ENCODE measurements at places on chromosomes 3 and 15.
A peak's percentile ranks its signal among the peaks of the same experiment; 100 is the strongest.

DNA sequence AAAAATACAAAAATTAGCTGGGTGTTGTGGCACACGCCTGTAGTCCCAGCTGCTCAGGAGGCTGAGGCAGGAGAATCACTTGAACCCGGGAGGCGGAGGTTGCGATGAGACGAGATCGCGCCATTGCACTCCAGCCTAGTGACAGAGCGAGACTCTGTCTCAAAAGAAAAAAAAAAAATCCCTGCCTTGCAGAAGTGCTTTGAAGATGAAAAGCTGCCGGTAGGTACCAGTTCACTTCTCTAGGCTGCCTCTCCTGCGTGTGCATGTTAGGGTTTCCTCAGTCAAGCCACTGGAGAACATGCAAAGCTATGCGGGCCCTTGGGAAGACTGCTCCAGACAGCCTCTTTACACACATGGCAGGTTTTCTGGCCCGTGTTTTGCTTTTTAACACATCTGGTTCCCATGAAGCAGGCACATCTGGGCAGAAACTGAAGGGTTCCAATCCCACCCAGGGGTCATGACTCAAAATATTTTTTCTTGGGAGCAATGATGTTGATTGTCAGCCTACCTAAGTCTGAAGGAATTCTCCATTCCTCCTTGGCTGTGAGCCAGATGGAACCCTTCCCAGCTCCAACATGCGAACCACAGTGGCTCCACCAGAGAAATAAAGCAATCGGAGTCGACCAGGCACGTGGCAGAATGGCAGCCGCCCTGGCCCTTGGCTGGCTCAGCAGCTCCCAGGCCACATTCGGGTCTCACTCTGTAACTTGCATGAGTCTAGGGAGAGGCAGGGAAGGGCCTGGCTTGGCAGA is 29.6 kb downstream of the MGLL start:
- no peak for DNase-seq

DNA sequence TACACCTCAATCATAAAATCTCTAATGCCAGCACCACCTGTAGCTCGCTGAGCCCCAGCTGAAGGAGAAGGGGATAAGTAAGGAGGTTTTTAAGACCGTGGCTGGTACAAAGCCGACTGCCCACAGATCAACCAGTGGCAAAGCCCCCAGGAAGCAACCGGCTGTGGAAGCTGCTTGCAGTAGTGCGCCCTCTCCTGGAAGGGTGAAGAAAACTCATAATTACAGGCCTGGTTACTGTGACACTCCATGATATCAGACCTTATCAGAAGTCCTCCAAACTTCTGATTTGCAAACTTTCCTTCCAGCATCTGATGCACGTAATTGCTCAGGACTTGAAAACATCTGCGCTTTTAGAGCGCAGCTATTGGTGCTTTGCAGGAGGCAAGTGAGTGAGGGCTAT is 63.1 kb upstream of the MCTP2 start:
- DNase-seq = no peak

GRCh38 chr3:123808812-123809211 is 75.3 kb downstream of the MYLK start:
- no peak for DNase-seq

DNA sequence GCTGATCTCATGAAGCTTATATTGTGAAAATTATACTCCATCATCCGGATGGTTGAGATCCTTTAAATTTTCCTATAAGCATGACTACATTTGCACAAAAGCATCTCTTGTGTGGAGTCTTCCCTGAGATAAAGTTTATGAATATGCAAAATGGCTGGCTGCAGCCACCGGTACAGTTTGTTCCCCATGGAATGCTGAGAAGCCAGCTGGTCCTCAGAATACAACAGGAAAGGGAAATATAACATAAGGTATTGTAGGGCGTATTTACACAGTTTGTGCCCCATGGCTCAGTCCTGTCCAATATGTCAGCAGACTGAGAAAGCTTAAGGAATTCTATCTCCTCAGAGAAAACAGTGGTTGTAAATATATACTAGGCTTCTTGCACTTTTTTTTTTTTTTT is 468.6 kb downstream of the CNTN6 start:
- DNase-seq = no peak

DNA sequence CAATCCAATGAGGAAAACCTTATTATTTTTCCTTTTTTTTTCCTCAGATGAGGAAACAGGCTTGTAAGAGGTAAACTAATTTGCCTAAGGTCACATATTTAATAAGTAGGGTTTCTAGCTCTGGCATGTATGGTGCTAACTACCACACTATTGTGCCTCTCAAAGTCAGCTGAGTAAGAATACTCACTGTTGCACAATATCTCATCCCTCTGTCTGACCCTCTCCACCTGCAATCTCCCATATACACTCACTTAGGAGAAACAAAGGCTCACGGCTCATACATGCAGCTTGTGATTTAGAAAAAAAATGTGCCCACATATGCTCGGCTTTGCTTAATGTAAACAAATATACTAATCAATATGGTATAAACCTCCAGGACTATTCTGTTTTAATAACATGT is 10.4 kb upstream of the ARIH1 start:
- no peak for DNase-seq

- no peak for DNase-seq
Observed at GRCh38 chr3:14771593-14772497, 46.9 kb upstream of the FGD5 start.

GRCh38 chr3:8988791-8989558 is 25.7 kb upstream of the RAD18 start:
- no peak for DNase-seq

- no peak for DNase-seq
Observed at GRCh38 chr3:177050501-177051237, 146.6 kb downstream of the TBL1XR1 start.

- no peak for DNase-seq
Observed at GRCh38 chr3:12615266-12615665, 48.7 kb downstream of the RAF1 start.

GRCh38 chr15:71357321-71357732 is 242.1 kb downstream of the THSD4 start:
- no peak for DNase-seq

- peak; percentile 42 for DNase-seq
Observed at GRCh38 chr3:155744010-155744625, 753 bp downstream of the PLCH1 start.

GRCh38 chr3:71560665-71561064 is 22.9 kb downstream of the FOXP1 start:
- no peak for DNase-seq

DNA sequence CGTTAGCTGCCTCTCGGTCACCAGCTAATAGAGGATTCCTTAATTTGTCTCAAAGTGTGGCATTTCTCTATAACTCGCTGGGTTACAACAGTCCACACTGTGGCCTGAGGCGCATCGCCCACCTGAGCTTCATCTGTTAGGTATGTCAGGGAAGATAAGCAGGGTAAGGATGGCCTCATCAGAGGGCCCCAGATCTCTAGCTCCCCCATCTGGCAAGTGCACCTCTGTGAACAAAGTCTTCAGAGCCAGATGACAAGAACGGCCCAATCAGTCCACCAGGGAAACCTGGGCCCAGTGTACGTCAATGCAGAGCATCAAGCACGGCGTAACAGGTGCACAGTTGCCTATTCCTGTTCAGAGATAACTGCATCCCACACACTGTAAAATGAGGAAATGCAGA is 23.2 kb downstream of the FRG2C start:
- no peak for DNase-seq

- no peak for DNase-seq
Observed at GRCh38 chr15:97072545-97072944, 742.0 kb downstream of the NR2F2 start.

- DNase-seq = peak; percentile 4
Observed at GRCh38 chr3:195071916-195072820, 198.8 kb downstream of the XXYLT1 start.

GRCh38 chr3:464255-464654 is 267.7 kb downstream of the CHL1 start:
- no peak for DNase-seq

GRCh38 chr3:140505876-140506275 is 172.0 kb upstream of the TRIM42 start:
- DNase-seq = no peak

DNA sequence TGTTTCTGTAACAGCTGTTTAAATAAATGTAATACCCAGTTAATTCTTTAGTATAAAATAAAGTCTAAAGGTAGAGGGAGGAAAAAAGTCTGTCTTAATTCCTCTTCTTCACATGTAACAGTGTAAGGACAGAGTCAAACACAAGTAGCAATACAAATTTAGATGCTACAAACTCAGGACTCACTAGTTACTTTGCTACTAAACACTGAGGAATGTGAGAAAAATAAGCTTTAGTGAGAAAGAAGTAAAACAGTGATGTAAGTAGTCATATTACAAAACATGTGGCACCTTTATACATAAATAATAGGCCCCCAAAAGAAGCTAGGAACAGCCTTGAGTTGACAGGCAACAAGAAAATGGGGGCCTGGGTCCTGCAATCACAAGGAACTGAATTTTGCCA is 113.0 kb downstream of the TBC1D5 start:
- DNase-seq = no peak

GRCh38 chr15:89416339-89417183 is 79.8 kb downstream of the RHCG start:
- DNase-seq = peak; percentile 63

- no peak for DNase-seq
Observed at GRCh38 chr15:93129702-93130488, 40.9 kb upstream of the RGMA start.

DNA sequence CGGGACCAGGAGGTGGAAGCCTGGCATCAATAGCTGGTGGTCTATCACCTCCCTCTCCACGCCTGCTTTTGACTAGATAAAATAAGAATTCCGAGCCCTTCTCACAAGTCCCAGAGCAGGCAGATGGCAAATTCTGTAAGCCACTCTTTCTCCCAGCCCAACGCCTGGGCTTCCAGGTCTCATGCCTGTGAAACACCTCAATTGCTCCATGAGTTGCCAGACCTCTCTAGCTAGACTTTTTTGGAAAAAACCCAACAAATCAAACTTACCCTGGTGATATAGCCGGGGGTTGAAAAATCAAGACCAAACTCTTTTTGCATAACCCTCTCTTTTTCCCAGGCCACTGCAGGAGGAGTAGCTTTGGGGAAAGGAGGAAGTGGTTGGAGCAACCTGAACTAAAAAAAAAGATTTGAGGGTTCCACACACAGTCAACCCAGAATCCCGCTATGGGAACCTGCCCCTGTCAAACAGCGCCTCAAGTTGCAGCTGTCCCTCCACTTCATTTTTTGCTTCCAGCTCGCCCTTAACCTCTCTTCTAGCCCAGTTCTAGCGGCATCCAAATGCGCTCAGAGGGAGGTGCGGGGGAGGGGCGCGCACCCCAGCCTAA is 7.0 kb downstream of the BHLHE40 start:
- DNase-seq = no peak

- no peak for DNase-seq
Observed at GRCh38 chr15:40340740-40341400, at the start of gene CCDC9B. CCDC9B (minus strand) TSS chr15:40340939; CDS start chr15:40340819, 120 bp downstream.

DNA sequence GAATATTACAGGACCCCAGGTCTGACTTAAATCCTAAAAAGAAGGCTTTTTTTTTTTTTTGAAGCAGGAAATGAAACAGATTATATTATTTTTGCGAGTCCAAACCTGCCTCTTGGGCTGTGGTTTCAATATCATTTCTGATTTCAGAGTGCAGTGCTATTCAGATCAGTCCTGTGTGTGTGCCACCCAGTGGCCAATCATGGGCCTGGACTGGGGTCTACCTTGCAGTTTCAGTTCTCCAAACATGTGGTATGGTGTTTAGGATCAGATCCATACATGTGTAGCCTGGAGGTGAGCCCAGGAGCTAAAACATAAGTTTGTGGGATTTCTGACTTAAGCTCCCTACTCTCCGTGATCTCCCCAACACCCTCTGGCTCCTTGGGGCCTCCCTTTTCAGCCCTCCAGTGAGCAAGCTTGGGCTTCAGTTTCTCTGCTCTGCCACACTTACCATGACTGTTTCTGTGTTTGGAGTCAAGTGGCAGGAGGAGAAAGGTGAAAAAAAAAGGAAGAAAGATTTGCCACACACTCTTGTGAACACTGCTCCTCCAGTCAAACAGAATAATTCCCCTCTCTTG is 12.1 kb upstream of the THSD4 start:
- no peak for DNase-seq

DNA sequence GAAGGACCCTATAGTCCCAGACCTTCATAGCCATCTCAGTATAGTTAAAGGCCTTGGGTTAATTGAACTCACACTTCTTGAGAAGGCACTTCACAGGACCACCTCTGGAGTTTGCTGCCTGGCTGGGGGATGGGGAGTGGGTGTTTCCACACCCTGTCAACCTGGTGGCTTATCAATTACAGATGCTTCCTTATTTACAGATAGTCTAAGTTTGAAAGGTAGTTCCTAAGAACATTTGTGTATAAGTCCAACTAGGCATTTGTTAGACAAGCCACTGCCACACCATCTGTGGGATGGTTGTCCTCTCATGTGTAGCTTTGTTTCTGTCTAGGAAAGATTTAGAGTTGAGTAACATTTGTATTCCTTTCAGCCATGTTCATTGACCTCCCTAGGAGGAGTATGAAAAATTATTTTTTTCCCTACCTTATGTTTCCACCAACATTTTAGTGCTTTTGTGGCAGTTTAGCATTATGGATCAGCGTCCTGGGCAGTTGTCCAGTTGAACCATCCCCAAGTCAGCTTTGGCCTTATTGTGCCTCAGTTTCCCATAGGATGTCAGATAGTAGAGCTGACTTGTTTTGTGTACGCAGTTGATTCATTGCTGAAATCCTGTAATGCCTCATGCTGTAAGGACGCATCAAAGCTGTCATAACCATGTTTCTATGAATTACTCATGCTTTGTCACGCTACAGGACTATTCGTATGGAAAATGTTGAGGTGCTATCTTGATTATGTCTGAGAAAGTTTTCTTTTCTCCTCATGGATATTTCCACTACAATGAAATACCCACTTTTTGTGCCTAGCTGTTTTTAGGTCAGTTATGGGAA is 21.2 kb upstream of the SIAH2 start:
- DNase-seq = no peak

DNA sequence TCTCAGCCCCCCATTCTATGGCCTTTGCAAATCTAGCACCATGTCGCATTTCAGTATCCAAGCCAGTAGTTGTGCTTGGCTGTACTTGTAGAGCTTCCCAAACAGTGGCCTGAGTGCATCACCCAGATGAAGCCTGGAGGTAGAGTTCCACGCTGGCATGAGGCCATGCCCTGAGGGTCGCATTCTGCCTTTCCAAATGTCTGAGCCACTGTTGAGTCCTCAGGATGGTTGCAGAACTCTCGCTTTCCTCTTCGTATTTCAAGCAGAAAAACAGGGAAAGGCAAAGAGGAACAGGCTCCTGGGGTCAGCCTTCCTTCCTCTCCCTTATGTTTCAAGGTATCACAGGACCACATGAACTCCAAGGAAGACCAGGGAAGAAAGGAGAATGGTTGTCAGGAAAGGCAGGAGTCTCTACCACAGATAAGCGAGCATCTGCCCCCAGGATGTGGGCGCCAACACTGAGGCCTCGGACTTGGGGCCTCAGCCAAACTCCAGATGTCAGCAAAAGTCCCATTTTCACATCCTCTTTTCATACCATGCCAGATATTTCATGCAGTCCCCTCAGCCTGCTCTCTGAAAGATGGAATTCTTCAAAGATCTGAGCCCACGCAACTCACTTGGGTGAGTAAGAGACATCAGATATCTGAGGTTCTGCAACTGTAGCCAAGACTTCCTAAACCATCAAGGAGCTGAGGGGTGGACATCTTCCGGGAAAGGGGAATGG is 19.4 kb upstream of the PRR20G start:
- no peak for DNase-seq
